ENCODE measurements at places on chromosomes 5 and 9. TPM values are rescaled to one million over a fixed set of nuclear protein-coding genes. Genes with fewer than 3 reads are reported as not detected.

GRCh38 chr5:149298842-149299404, 27.3 kb downstream of the AFAP1L1 start:
- peak; percentile 52 for DNase-seq
- no peaks in the 10 kb centered on the region for H3K36me3 ChIP-seq
- H3K4me3 ChIP-seq: no peak overlapping the region

- no peaks in the 10 kb centered on the region for H3K36me3 ChIP-seq
- no peak overlapping the region for H3K27ac ChIP-seq
- no peak overlapping the region for H3K4me3 ChIP-seq
- no peak for DNase-seq
- no peaks in the 10 kb centered on the region for H3K4me1 ChIP-seq
Observed at GRCh38 chr5:131266370-131267060, 2.7 kb downstream of the CDC42SE2 start.

DNA sequence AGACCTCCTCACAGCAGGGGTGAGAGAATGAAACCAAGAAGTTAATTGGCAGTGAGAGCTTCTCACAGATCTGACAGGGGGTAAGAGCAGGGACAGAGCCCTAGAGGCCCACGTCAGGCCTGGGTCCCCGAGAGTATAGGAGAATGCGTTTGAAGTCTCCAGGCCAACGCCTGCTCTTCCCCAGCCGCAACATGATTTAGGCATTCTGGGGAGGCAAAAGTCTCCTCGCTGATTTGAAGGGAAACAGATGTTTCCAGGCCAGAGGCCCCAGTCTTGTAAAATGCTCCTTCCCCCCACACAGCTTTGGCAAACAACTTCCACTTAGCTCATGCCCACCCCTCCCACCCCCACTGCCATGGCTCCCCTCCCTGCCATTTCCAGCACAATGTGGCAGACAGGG, 239.2 kb upstream of the TRIM32 start:
- H3K4me1 ChIP-seq: peaks cover 15% of the 10 kb centered on the region
- H3K27ac ChIP-seq: peak overlapping the region; percentile 33
- H3K4me3 ChIP-seq: no peak overlapping the region
- no peaks in the 10 kb centered on the region for H3K27me3 ChIP-seq
- H3K36me3 ChIP-seq: no peaks in the 10 kb centered on the region

The FBLL1 gene
- total RNA-seq: not detected

The ENTREP1 gene
- total RNA-seq: 10.3 TPM
